ENCODE measurements at places on chromosomes 5 and 9. TPM values are rescaled to one million over a fixed set of nuclear protein-coding genes. Genes with fewer than 3 reads are reported as not detected.

The LRRC19 gene
- total RNA-seq = not detected

The BRINP1 gene
- total RNA-seq = not detected

The RORB gene
- total RNA-seq = 0.06 TPM

The TAL2 gene
- total RNA-seq = not detected

The POU5F2 gene
- total RNA-seq = 0.66 TPM

The B4GALT7 gene
- total RNA-seq = 41.6 TPM

The TRUB2 gene
- total RNA-seq = 32.2 TPM

The TEX48 gene
- total RNA-seq = not detected

The LECT2 gene
- not detected for total RNA-seq

The C5orf52 gene
- not detected for total RNA-seq

The C9 gene
- total RNA-seq = not detected

Data from PC-3 (cell line).